ENCODE measurements at places on chromosomes 6 and 20.

GRCh38 chr20:52033313-52033712 lies 158.3 kb downstream of the ZFP64 start:
- DNase-seq: no peak

GRCh38 chr6:70164556-70164955 lies 138.3 kb downstream of the COL9A1 start:
- no peak for DNase-seq

GRCh38 chr20:3655131-3655405 lies 8.1 kb downstream of the GFRA4 start:
- DNase-seq: no peak

DNA sequence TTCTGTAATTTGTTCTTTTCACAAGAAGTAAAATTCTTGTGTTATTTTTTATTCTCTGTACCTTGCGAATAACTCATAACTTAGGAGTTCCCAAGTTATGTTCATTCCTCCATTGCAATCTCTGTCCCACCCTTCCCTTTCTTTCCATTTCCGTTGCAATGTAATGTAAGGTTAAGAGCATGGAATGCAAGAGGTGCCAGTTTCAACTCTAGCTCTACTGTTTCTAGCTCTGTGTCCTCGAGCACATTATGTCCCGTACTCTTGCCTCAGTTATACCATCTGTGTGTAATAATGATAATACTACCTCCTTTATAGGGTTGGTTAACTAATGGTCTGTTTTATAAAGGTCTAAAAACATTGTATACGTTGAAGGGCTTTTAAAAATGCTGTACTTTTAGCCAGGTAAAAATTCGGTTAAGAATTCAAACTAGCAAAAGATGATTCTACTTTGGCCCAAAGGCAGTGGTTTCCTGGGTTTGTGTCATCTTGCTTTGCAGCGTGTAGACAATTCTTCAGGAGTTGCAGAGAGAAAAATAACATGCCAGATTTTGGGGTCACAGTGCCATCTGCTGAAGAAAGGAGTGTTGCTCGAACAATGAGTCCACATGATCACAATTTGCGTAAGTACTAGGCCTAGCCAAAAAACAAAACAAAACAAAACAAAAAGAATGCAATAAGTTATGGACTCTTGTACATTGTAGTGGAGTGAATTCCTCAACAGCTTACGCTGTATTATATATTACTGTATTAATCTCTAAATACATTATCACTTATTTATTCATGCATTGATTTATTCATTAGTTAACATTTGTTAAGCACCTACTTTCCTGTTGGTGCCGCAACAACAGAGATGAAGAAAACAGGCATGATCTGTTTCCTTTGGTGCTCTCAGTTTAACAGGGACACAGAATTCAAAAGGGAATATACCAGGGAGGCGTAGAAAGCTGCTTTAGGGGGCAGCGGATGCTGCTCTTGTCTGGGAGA lies 10.0 kb upstream of the PFDN4 start:
- no peak for DNase-seq

DNA sequence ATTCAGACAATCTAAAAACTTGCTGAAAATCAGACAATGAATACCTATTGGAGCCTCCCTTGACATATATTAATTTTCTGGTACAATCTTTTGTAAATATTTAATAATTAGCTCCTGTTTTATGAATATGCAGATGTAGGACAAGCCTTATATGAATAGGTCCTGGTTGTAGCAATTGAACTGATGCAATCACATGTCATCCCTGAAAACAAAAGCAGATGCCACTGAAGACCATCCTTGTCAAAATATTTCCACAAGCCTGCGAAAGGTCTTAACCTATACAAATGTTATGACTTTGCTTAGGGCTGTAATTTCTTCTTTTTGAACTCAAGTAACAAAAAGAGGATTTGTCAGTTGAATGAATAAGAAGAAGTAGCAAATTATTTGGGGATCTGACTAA lies 722.1 kb downstream of the EYS start:
- no peak for DNase-seq

DNA sequence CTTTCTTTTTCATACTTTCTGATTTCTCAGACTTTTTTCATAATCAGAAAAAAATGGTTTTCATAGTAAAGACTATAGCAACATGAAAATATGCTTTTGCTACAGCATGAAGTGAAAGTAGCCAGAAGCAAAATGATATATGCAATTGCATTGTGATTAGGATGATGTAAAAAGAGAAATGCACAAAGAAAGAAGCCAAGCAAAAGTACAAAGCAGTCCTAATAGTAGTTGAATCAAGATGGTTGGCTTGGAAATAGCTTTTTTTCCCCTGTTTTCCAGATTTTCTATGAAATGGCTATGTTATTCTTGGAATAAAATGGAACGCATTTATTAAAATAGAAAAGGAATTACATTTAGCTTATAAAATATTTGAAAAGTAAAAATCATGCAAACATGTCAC lies 77.3 kb downstream of the SEL1L2 start:
- no peak for DNase-seq

GRCh38 chr6:25042536-25042935 lies 106.8 kb upstream of the RIPOR2 start:
- no peak for DNase-seq

DNA sequence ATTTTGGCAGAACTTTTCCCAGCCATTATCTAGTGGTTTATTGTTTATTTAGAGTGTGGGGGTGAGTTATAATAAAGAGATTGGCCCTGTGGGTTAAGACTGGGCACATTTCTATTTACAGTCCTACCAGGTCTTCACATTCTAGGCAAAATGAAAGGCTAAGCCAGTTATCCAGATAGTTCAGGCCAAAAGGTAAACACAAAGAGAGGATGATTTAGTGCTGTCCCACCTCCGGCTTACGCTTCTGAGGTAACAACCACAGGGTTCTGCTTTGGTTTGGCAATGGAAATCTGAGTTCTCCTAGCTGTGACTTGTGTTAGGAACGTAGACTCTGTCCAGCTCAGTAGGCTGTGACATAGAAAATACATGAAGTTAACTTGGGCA lies 50.3 kb upstream of the PTPRK start:
- no peak for DNase-seq

DNA sequence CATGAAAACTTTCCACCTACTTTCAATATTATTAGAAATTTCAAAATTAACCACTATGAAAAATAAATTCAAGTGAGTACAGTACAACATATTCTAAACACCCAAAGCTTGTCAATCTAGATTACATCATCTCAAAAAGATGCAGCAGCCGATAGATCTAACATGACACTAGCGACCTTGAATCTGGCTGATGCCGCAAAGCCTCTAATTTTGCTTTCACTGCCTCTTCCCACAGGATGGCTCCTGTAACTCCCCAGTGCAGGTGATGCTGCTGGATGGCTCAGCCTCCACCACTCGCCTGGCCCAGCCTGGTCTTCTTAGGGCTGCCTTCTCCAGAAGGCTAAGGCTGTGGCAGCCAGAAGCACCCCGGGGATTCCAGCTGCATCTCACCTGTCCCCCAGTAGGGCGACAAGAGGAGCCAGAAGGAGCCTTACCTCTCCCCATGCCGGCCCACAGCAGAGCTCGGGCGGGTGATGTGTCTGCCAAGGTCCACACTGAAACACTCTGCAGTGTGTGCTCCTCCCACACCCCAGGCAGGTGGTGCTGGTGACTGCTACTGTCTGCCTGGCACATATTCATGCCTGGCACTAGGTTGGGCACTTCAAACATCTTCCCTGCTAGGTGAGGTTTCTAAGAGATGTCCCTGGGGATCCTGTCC lies 82.1 kb downstream of the SLC23A2 start:
- no peak for DNase-seq

GRCh38 chr6:136166815-136167214 lies 83.3 kb downstream of the MTFR2 start:
- DNase-seq: no peak

GRCh38 chr20:59455402-59456341 lies 148.7 kb upstream of the PHACTR3 start:
- DNase-seq: peak; percentile 28

GRCh38 chr6:116797585-116797984 lies 31.3 kb downstream of the GPRC6A start:
- DNase-seq: no peak

DNA sequence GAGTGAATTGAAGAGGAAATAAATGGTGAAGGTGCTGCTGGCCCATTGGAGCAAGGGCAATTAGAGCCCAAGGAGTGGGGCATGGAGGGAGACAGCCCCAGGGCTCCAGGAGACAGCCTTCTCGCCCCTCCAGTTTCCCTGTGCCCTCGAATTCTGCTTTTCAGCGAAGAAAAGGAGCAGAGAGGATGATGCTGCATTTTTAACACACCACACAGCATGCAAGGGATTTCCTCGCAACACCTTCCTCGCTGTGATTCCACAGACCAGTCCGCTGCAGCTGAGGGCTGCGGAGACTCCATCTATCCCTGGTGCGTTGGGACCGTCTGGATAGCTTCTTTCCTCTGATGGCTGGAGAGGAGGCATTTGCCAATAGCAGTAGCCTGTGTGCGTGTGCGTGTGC lies 41.7 kb downstream of the PTCHD4 start:
- peak; percentile 30 for DNase-seq

DNA sequence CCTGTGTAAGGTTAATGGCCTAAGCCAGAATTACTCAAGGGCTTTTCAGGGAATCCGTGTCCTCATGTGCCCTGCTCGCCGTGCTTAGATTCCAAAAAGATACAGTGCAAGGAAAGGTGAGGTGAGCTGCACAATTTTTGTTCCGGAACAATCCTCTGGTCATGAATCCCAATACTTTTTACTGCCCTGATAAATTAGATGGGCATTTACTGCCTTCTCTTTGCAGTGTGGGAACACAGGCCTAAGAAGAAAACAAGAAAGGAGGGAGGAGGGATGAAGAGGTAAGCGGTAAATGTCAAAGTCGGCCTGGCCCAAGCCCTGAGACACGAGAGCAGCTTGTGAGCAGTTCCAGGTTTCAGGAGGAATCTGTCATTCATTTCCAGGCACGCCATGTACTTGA lies 390.9 kb upstream of the SULF2 start:
- no peak for DNase-seq

- no peak for DNase-seq
Observed at GRCh38 chr20:34585019-34585418, 26.5 kb downstream of the MAP1LC3A start.

All from NCI-H446 treated with DMSO at 0.1 percent for 48 hours (cell line).